Activated T-cell treated with anti-CD3 and anti-CD28 coated beads for 1 hour (primary cell): ENCODE measurements at places on chromosomes 3 and 15.

GRCh38 chr3:181725830-181726229 lies 14.1 kb downstream of the SOX2 start:
- DNase-seq = no peak

GRCh38 chr3:117868766-117869165 lies 1159.2 kb downstream of the TUSC7 start:
- no peak for DNase-seq

GRCh38 chr15:92120094-92120795 lies 266.7 kb downstream of the SLCO3A1 start:
- no peak for DNase-seq

DNA sequence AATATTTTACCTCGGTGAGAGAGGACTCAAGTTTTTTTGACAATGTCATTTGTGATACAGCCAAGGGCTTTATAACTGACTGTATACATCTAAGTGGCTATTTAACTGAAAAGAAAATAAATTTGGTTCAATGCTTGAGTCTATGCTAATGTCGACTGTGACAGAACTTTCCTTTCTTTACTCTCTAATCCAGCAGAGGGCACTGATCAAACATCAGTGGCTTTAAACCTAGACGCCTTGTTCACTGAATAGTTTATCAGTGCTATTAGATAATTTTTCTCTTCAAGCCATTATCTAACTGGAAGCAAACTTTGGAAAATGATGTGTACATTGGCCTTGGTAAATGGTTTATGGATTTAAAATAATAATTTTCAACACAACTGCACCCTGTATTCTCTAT lies 285.1 kb downstream of the CHL1 start:
- DNase-seq = no peak

DNA sequence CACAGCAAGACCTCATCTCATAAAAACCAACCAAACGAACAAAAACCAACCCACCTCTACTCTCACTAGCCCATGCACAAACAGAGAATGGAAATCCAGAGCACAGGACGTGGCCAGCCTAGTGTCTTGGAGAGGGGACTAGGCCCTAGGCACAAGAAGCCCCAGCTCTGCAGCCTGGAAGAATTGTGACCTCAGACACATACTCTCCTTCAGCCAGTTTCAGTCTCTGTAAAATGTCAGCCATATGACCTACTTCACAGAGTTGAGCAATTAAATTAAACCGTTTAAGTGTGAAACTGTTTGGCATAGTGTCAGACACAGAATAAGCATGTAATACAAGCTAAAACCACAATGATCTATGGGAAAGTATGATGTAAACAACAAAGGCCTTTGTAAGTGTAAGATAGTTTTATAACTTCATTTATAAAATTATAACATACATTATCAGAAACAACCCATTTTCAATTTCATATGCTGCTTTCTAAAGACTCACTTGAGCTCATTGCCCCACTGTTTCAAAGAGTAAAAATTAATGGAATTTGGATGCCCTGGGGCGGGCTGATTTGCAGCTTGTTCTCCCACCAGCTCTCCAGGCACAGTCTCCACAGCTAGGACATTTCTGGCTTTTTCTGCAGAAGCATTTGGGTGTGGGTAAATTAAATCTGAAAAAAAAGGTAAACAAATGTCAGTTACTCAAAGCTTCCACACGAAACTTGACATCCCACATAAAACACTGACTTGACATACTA lies 32.9 kb downstream of the TBC1D2B start:
- no peak for DNase-seq

DNA sequence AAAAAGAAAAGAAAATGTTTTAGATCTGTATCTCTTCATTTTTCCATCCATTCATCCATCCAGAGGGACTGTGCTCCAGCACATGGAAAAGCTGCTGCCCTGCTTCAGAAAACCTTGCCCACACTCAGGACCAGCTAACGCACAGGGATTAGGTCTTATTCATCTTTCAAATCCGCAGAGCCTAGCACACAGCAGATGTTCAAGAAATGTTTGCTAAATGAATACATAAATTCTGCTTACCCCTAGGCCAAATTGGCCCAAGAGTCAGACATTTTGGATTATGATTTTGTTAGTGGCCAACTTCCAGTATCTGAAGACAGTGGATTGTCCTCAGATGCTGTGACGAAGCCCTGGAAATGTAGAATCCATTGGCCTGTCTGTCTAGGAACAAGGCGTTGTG lies 71.4 kb downstream of the GHSR start:
- no peak for DNase-seq

DNA sequence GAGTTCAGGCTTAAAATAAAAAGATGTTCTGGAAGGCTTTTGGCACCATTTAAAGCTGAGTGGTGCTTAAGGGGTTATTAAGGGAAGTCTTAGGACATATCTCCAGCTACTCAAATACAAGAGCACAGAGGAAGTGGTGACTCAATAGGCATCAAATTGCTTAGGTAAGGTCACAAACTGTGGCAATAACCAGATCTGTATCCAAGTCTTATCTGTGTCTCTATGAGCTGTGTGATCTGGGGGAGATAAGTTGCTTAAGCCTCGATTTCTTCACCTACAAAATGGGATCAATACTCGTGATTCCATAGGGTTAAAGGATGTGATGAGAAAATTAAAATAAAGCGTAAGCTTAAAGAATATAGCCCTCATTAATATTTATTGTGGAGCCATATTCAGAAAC lies 7.6 kb downstream of the HDC start:
- no peak for DNase-seq

DNA sequence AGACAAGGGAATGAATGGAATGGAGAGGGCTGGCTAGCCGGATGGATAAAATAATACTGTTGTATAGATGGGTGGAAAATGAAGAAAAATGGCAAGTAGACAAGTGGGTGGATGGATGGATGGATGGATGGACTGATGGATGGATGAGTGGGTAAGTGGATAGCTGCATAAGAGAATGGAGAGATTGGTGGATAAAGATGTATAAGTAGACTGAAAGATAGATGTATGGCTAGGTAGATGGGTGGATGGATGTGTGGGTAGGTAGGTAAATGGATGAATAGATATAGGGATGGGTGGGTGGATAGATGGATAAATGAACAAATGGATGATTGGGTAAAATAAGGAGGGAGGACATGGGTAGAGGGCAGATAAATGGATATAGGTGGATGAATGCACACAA lies 13.9 kb downstream of the CPNE9 start:
- no peak for DNase-seq

DNA sequence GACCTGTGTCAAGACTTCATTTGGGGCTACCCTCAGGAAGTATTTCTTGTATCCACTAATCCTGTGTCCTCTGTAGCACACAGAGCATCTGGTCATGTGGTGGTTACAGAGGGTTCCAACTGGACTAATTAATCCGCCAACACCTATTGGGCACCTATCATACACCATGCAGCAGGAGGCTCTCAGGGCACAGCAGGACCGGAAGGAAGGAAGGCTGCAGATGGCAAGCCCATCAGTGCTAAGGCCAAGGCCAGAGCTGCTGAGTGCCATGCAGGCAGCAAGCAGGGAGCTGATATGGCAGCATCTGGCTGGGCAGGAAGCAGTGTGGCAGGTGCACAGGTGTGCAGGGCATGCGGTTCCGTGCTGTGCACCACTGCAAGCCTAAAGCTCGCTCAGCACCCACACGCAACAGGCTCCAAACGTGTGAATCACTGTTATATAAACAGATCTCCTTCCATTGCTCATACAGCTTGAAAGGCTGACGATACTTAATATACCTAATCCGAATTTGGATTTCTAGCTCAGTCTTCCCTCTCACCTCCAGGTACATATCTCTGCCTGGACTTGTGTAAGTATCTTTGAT lies 64.4 kb upstream of the SNRPA1 start:
- no peak for DNase-seq

GRCh38 chr15:29424118-29424517 lies 154.5 kb upstream of the NSMCE3 start:
- DNase-seq = no peak

DNA sequence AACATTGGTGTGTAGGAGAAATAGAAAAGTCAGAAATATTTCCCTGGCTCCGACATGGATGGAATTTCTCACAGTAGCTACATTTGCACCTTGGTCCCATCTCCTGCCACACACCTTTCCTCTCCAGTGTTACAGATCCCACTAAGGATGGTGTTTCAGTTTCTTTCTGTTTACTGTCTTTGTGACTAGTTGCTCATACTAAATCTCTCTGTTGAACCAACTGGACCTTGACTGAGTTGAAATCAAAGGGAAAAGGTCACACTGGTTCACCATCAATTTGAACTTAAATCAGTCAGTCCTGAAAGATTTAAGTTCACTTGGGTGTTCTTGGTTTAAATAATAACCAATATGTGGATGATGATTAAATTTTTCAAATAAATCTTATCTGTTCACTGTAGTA lies 754.2 kb downstream of the OTOL1 start:
- DNase-seq = no peak

- no peak for DNase-seq
Observed at GRCh38 chr3:40602778-40603385, 78.1 kb downstream of the ZNF621 start.

DNA sequence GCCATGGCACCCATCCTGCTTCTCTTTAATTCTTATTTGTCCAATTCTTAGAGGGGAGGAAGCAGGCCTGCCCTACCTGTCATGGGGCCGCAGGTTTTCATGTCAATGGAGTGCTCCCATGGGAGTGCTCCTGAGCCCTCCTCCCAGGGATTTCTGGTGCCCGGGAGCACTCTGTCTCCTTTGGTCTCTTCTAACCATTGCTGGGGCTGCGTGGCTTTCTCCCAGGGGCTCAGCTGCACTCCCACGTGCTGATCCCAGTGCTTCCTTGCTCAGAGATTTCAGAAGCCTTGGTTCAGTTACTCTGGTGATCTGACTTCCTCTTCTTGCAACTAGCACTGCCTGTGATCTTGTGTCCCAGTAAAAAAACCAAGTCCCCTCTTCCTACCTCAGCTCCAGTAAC lies 68.0 kb upstream of the ARL8B start:
- no peak for DNase-seq

DNA sequence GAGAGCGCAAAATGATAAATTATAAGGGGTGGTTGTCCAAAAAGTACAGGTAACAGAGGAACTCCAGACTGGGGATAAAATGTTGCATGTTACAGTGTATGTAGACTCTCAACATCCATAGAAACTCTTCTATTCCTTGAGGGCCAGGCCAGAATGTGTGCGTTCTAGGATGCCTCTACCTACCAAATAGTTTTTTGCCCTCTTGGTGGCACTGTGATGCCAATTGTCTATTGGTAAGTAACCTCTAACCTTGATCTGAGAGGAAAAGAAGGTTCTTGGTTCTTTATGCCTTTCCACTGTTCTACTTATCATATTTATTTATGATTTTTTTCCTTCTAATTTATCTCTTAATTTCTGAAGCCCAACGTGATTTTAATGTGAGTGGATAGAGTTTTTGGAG lies 424.6 kb downstream of the GRM7 start:
- DNase-seq = no peak

DNA sequence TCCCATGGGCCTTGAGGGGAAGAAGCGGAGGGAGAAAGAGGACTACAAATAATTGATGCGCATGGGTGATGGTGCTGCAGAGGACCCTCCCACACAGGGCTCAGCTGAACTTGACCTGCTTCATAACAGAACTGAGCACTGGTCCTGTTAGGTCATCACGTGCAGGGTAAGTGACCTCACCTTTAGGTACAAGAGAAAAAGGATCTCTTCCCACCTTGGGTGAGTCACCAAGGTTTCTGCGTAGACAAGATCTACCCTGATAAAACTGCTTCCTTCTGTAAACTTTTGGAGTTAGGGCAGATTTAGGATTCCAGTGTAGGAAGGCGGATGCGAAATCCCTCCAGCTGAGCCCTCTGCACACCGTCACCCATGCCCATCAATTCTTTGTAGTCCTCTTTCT lies 67.1 kb downstream of the FEM1B start:
- DNase-seq = no peak

DNA sequence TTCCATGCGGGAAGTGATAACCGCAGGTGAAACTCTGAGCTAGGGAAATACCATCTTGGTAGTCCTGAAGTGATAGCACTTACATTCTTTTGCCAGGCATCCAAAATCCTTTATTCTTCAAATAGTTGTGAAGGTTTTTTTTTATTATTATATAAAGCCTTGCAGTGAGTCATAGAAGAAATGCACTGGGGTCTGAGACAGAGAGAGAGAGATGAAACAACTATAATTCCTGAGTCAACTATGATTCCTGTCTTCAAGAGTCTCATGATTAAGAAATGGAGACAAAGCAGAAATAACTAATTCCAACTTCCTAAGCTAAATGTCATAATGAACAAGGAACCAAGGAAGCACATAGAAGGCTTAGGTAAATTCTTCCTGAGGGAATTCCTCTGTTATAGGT lies 495.6 kb downstream of the LPP start:
- DNase-seq = no peak

DNA sequence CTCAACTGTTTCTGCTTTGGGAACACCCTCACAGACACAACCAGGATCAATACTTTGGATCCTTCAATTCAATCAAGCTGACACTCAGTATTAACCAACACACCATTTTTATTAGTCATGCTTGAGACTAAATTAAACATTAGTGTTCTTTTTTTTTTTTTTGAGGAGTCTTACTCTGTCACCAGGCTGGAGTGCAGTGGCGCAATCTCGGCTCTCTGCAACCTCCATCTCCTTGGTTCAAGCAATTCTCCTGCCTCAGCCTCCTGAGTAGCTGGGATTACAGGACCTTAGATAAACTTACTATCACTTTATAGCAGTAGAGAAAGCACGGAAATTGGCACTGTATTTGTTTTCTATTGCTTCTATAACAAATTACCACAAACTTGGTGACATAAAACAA lies 2.0 kb upstream of the RAB11A start:
- no peak for DNase-seq

DNA sequence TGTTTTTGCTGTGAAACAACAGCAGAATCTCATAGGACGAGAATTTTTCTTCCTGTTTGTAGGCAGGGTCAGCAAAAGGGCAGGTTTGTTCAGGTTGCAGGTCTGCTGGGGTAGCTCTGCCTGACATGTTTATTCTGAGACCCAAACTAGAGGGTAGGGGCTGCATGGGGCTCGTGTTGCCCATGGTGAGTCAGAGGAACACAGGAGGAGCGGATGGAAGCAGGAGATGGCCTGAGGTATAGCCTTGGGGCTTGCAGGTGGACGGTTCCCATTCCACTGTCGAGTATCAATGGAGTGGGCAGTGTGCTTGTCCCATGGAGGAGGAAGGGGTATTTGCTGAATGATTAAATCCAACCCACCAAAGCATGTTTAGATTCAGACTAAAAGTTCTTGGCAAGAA lies 138.9 kb downstream of the APBA2 start:
- DNase-seq = no peak

- no peak for DNase-seq
Observed at GRCh38 chr3:70620956-70621355, 308.5 kb upstream of the MDFIC2 start.
